ENCODE measurements at places on chromosomes 4 and X. TPM values are rescaled to one million over a fixed set of nuclear protein-coding genes. Genes with fewer than 3 reads are reported as not detected.

- no peak for DNase-seq
Observed at GRCh38 chrX:46730765-46731164, 28.2 kb downstream of the SLC9A7 start.

DNA sequence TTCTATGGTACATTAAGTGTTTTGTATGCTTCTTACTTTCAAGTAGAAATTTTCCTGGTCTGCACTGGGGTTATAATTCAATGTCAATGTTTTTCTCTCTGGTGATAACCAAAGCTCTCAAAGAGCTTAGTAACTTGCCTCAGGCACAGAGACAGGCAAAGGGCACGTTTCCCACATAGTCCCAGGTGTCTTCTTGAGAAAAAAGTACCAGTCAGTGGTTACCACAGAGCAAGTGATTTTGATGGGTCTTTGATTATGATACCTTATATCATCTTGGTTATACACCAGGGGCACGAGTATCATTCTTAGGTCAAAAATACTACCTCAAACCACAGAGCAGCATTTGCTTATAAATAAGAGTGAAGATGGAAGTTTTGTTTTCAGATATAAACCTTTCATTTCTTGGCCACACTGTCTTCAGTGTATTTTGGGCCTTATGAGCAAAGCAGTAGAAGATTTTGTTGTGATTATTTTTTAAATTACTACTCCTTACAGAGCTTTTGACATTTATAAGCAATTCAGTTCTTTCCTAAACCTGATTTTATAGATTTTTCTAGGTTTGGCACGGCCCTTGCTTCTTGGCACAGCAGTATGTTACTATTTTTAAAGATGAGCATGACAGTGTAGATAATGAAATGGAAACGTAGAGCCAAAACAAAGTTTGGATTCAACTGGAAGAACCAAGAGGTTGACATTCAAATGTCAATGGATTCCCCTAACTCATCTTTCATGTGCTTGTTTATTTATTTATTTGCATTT lies 85.3 kb upstream of the TLL1 start:
- no peak for DNase-seq

DNA sequence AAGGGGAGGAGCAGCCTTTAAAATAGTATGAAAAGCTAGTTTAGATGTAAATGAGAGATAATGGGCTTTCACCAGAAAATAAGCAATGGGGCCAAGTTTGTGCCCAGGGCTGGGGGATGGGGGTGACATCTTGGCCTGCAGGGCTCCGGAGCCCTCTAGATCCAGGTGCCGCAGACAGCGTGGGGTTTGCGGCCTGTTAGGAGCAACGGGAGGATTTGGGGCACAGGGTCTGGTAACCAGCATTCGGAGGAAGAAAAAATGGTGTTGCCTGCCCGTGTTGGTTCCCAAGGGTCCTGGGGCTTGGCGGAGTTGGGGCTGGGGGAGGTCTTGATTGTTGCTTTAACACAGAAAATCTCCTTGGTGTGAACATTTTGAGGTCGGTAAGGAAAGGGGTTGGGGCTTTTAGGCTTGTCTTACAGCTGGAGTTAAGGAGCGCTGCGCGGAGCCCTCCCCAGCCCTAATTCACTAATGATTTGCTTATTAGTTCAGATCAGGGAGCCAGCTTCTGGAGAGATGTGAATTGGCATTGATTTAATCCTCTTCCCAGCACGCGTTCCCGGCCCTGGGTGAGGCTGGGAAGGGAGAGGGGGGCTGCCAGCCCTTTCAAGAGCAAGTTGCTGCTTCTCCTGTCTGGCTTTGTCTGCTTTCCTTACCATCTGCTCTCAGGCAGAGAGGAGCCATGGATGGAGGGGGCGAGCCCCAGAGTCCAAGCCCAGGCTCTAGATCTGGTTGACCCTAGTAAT lies 443.4 kb downstream of the BCOR start:
- no peak for DNase-seq

DNA sequence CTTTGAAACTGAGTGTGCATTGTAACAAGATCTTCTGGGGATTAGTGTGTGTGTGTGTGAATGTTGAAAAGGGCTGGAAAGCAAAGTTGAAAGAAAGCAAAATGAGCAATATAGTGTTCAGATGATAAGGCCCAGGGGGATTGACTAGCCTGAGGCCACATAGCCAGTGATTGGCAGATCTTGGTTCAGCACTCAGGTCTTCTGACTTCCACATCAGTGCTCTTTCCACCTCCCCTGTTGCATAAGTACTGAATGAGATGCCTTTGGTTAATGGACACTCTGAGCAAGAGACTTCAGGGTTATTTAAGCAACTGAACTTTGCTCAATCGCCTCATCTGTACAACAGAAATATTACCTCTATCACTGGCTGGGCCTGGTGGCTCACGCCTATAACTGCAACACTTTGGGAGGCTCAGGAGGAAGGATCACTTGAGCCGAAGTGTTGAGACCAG lies 120.4 kb downstream of the TMEM164 start:
- DNase-seq, result no peak

DNA sequence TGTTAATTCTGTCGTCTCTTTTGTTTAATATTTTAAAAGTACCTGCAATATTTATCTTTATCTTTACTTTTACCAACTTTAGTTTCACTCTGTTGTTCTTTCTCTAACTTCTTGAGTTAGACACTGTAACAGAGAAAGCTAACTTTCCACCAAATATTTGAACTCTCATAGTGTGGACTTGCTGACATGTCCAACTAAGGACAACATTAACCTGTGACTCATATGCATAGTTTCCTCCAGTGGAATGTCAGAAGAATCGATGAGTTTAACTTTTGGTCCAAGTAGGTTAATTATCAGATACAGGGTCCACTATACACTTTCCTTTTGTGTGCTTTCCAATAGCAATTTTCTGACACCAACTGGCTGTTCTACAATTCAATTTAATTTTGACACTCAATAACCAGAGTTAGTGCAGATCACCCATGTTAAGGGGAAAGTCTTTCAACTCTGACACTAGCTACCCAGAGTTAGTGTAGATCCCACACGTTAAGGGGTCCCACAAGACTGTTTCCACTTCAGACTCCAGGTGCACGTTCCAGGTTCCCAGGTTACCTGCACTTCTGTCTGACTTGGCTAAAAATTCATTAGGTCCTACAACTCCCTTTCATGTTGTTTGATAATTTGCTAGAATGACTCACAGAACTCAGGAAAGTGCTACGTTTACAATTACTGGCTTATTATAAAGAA lies 559.0 kb upstream of the AMOT start:
- DNase-seq, result no peak

DNA sequence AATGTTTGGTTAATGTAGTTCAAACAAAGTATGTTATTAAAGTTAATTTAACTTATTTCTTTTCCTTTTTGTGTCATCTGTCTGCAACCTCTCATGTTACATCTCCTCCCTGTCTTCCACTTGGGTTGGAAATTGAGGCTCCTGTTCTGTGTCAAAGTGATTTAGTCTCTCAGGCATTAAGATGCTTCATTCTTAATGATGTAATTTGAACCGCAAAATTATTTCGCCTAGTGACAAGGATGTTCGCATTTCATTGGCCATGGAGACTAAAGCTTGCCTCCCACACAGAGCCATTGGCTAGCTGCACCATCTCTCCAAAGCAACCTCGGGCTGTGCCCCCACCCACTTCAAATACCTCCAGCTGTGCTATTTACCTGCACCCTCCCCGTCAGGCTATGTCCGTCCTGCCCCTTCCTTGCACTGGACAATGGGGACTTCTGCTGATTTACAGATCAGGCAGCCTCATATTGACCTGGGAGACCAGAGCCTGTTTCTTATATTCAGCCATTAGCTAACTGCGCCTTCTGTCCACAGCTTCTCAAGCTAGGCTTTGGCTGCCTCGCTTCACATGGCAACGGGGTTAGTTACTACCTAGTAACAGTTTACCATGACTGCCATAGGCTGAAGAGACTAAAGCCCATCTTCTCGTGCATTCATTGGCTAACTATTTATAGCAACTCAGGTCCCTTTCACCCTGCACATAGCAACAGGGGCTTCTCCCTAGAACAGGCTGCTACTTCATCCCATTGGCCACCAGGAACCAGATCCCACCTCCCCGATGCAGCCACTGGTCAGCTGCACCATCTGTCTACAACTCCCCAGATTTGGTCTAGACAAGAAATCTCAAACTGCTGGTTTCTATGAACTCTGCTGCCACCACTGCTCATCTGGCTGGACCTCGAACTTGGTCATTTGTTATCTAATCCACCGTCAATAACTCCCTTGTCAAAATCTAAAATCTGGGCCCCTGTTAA lies 8.6 kb upstream of the ZNF157 start:
- peak; percentile 51 for DNase-seq

GRCh38 chr4:1321946-1322650 lies 24.9 kb upstream of the UVSSA start:
- no peak for DNase-seq

DNA sequence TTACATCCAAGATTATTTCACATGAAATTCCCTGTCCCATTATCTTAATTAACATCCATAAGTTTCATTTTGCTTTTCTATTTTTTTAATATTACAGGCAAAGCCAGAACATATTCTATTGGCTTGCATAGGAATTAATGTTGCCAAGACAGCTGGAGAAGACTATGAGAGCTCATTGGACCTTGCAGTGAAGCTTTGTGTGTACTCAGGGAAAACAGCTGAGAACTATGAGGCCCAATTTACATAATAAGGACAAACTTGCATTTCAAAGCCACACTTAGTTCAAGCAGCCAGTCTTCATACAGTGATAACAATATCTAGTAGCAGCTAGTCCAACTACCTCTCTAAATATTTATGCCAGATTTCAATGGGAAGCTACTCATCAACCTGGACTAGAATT lies 134.4 kb downstream of the DDX53 start:
- no peak for DNase-seq

- DNase-seq, result no peak
Observed at GRCh38 chrX:68808686-68809357, 20.0 kb upstream of the EFNB1 start.

- no peak for DNase-seq
Observed at GRCh38 chr4:142356118-142356759, 489.9 kb downstream of the INPP4B start.

DNA sequence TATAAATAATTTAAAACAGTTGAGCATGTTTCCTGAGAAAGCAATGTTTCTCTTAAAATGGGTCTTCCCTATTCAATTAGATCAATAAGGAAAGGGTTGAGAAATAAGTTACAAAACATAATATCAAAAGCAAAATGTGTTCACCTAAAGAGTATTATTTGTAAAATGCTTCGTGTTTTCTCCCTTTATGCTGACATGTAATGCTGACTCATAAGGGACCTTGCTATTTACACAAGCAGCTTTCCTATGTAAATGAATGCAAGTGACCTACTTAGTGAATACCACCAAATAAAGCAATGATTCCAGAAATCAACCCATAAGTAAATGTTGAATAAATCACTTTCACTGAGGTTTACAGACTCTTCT lies 91.5 kb downstream of the ELOVL6 start:
- DNase-seq, result no peak

- no peak for DNase-seq
Observed at GRCh38 chr4:5821665-5822358, 71.1 kb downstream of the CRMP1 start.

- DNase-seq, result no peak
Observed at GRCh38 chr4:118224243-118224829, 128.5 kb downstream of the PRSS12 start.

- DNase-seq, result no peak
Observed at GRCh38 chrX:97556359-97556758, 672.7 kb downstream of the RPA4 start.

- DNase-seq, result no peak
Observed at GRCh38 chrX:68762766-68763165, 66.1 kb upstream of the EFNB1 start.

GRCh38 chr4:87133183-87133582 lies 87.2 kb downstream of the KLHL8 start:
- DNase-seq, result no peak

- no peak for DNase-seq
Observed at GRCh38 chr4:80196259-80196921, 913 bp upstream of the PRDM8 start.

GRCh38 chr4:41258783-41259182 lies 2.1 kb downstream of the UCHL1 start:
- no peak for DNase-seq

- DNase-seq, result no peak
Observed at GRCh38 chr4:188627892-188628291, 488.7 kb downstream of the TRIML1 start.

- DNase-seq, result no peak
Observed at GRCh38 chr4:86269354-86269753, 90.5 kb downstream of the MAPK10 start.

- no peak for DNase-seq
Observed at GRCh38 chr4:185119927-185120630, 23.0 kb upstream of the SLC25A4 start.

- no peak for DNase-seq
Observed at GRCh38 chr4:81963763-81964020, 410.1 kb downstream of the HNRNPD start.

DNA sequence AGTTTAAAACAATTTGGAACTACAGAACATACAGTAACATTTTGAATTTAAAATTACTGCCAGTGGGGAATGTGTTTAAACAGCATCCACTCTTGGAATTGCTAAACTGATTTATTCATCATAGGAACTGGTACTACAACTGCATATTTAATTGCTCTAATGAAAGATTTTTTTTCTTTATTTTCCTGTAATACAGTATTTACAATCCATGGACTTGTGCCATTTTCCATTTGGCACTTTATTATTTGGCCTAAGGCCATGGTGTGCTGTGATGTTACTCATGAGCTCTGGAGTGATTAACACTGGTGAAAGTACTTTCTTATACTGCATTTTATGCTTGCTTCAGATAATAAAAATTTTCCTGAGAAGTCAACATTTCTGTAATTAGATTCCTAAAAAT lies 69.7 kb upstream of the NUDT6 start:
- DNase-seq, result no peak

DNA sequence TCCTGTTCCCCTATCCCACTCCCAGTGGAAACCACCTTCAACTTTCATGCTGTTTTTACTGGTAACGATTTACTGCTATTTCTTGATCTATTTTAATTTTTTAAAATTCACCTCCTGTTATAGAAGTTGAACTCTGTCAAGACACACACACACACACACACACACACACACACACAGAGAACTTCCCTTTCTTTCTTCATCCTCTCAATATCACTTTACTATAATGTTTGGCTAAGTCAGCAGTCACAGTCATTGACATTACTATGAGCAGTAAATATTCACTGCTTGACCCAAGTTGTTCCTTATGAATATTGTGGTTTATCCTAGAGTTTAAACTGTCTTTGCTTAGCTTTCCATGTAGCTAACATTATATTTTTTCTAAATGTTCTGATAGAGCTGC lies 24.0 kb upstream of the SGMS2 start:
- no peak for DNase-seq

GRCh38 chr4:55032179-55032578 lies 93.2 kb downstream of the KDR start:
- no peak for DNase-seq

- no peak for DNase-seq
Observed at GRCh38 chr4:62627141-62627540, 1427.0 kb downstream of the ADGRL3 start.

- no peak for DNase-seq
Observed at GRCh38 chr4:16195209-16195608, 31.1 kb downstream of the TAPT1 start.

Gene GLUD2
- total RNA-seq, result not detected

Gene SCML2
- 2.1 TPM for total RNA-seq

Gene MAGEA12
- total RNA-seq, result not detected

Gene CCDC120
- total RNA-seq, result 7.9 TPM

Gene RNF212
- 2.4 TPM for total RNA-seq

Gene HAUS3
- total RNA-seq, result 17.9 TPM

Gene AVPR2
- total RNA-seq, result not detected

Gene POF1B
- 1.3 TPM for total RNA-seq

Gene FMR1NB
- total RNA-seq, result not detected

Gene TENM3
- total RNA-seq, result not detected

Gene FGG
- total RNA-seq, result not detected

Gene SGMS2
- total RNA-seq, result not detected

Gene SPACA5
- total RNA-seq, result not detected

Gene FAM241A
- 1.5 TPM for total RNA-seq

Gene SHROOM4
- total RNA-seq, result not detected
